ENCODE measurements at places on chromosomes 4 and X.

GRCh38 chr4:122826079-122826527 is 528 bp upstream of the FGF2 start:
- no peak for DNase-seq

GRCh38 chr4:140185412-140186081 is 31.6 kb upstream of the MAML3 start:
- DNase-seq = peak; percentile 4

DNA sequence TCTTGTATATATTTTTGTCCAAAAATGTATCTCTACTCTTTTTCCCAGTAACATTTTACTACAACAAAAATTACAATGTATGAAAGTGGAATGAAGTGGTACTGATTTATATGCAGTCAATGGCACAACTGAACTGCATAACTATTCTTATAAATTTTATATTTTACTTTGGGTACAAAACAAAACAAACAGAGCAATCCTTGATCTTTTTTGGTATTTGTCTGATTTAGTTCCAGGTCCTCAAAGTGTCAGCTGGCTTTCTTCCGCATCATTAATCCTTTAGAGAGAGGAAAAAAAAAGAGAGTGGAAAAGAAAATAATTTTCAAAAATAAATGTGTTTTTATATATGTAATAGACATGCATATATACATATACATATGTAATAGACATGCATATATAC is 252.4 kb upstream of the SLIT2 start:
- no peak for DNase-seq

- DNase-seq = no peak
Measured at GRCh38 chr4:3790006-3790561, 23.9 kb downstream of the ADRA2C start.

- no peak for DNase-seq
Measured at GRCh38 chr4:165756836-165757235, 116.2 kb upstream of the TLL1 start.

DNA sequence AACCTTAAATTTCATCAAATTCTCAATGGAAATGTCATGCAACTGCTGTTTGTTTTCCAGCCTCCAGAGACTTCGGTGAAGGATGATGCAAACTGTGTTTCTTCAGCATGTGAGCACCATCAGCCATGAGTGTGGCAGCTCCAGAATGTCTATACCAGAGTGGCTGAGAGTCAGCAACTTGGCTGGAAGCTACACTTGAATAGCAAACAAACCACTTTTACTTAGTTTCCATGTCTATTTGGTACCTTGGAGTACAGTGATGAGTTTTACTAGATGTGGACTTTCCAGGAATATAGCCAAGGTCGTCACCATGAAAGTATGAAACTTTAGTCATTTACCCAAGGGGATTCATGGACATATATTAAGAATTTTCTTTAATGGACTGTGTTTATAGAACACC is 4.3 kb upstream of the IL21 start:
- DNase-seq = no peak

DNA sequence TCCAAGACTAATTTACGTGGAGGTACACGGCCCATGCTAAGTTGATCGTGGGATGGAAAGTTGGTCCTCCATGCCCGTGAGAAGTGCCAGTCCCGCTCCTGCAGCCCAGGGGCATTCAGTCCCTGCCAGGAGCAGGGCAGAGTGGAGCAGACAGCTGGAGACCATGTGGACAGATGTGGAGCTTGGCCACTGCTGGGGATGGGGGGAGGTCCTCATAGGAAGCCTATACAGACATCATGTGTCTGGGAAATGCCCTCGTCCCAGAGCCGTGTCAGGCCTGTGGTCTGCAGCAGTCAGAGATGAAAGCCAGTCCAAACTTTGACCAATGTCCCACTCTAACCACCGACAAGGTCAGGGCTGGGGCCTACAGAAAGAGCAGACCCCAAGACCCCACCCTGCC is 118.4 kb downstream of the CPZ start:
- DNase-seq = no peak

- DNase-seq = no peak
Measured at GRCh38 chr4:34328939-34329338, 1915.4 kb downstream of the ARAP2 start.

- no peak for DNase-seq
Measured at GRCh38 chrX:24423960-24424359, 41.1 kb upstream of the PDK3 start.

- DNase-seq = no peak
Measured at GRCh38 chr4:111128327-111128726, 505.4 kb upstream of the PITX2 start.

DNA sequence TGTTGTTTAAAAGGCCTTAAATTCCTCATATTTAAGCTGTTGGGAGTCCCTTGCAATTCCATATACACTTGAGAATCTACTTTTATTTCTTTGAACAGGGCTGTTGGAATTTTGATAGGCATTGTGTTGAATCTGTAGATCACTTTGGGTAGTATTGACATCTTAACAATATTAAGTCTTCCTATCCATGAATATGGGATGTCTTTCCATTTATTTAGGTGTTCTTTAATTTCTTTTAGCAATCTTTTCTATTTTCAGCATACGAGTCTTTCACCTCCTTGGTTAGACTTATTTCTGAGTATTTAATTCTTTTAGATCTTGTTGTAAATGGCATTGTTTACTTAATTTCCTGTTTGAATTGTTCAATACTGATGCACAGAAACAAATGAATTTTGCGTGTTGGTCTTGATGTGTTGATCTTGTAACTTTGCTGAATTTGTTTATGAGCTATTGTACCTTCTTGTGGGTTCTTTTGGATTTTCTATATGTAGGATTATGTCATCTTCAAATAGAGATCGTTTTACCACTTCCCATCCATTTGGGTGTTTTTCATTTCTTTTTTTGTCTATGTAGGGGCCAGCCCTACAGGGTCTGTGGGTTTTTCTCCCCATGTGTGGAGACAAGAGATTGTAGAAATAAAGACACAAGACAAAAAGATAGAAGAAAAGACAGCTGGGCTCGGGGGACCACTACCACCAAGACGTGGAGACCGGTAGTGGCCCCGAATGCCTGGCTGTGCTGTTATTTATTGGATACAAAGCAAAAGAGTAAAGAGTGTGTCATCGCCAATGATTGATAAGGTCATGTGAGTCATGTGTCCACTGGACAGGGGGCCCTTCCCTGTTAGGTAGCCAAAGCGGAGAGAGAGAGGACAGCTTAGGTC is 18.2 kb upstream of the CTBP1 start:
- no peak for DNase-seq

- peak; percentile 22 for DNase-seq
Measured at GRCh38 chr4:90419124-90419711, 292.0 kb downstream of the CCSER1 start.

DNA sequence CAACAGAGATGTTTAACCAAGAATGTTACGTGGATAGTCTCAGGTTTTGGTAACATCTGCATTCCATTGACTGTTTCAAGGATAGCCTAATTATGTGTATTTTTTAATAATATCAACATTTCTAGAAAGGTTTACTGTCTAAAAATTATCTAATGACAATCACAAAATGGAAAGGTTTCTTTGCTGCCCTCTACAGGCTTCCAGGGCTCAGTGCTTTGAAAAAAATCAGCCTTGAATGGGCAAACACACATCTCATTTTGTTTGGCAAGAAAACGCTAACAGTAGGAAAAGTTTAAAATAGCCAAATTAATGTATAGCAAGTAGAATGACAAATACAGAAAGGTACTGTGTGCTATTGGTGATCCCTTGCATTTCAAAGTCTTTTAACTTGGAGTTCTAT is 223.4 kb upstream of the PRPS2 start:
- peak; percentile 2 for DNase-seq

DNA sequence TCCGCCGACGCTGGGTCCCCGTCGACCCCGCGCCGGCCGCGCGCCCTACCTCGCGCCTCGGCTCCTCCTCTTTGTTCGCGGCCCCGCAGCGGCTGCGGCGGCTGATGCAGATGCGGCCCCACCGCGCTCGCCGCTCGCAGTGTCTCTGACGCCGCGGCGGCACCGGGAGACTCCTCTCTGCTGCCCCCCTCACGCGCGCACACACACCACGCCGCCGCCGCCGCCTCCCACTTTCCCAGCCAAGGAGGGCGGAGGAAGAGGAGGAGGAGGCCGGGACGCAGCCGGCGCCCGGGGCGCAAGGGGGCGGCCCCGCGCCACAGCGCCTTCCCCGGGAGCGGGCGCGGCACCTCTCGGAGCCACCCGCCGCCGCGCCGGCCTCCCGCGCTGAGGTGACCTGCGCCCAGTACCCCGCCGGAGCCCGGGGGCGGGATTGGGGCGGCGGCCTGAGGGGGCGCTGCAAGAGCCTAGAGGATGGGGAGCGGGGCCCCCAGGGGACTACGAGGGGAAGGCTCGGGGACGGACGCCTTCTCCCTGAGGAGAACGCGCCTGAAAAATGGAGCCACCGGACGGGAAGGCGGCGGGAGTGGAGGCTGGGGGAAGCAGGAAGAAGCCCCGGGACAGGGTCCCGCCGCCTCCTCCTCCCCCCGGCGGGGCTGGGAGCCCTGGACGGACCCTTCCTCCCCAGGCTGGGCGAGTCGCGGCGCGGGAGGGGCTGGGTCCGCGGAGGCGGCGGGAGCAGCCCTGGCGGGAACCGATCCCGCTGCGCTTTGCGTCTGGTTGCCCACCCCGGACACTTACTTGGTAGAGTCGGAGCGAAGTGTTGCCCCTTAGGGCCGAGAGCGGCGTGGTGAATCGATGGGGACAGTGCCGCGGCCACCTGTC is at the start of gene SH3RF1:
Gene SH3RF1 (minus strand): TSS at position 147 of the 882 bp plus-strand sequence. CDS start 1,744 bp downstream, outside the sequence.
- DNase-seq = peak; percentile 93

DNA sequence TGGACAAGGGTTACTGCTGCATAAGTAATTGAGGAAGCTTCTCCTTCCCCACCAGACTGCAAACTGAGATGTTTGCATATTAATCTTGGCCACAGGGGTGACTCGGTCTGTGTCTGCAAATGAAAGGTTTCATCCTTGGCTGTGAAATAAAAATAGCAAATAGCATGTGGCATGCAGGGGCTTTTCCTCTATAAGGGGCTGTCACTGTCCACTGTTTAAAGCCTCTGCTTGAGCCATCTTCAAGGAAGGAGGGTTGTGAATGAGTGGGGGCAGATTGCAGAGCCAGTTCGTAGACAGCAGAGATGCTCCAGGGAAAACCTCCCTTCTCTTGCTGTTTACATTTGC is 33.3 kb downstream of the TMSB4X start:
- no peak for DNase-seq

- no peak for DNase-seq
Measured at GRCh38 chrX:31272472-31272775, 200.6 kb upstream of the FTHL17 start.

- peak; percentile 68 for DNase-seq
Measured at GRCh38 chr4:108008721-108009120, 19.0 kb downstream of the HADH start.

GRCh38 chrX:41350976-41351569 is 17.1 kb downstream of the DDX3X start:
- DNase-seq = no peak

- peak; percentile 78 for DNase-seq
Measured at GRCh38 chr4:71262161-71262560, 76.7 kb upstream of the SLC4A4 start.

GRCh38 chr4:123110147-123110546 is 187.8 kb upstream of the NUDT6 start:
- no peak for DNase-seq

DNA sequence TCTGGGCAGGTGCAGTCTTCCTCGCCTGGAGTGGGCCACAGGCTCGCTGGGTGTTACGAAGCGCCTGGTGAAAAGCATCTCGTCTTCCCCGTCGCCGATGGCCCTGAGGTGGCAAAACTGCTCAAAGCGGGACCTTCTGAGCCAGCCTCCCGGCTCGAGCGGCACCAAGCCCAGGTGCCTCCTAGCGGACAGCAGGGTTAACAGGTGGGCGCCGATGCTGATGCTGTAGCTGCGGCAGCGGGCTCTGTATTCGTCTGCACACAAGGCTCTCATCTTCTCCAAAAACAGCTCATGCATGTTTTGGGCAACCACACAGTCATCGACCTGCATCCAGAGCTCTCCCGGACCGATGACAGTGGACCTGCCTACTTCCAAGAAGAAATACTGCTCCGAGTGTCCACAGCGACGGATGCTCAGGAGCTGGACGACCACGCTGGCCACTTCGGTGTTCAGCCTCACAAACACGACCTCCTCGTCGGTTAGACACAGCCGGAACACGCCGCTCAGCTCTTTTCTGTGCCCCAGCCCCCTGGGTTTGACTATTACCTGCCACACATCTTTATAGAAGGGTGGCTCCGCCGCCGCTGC is 1.2 kb downstream of the IRS4 start:
- no peak for DNase-seq

GRCh38 chr4:138821331-138821730 is 194.2 kb upstream of the NOCT start:
- no peak for DNase-seq

DNA sequence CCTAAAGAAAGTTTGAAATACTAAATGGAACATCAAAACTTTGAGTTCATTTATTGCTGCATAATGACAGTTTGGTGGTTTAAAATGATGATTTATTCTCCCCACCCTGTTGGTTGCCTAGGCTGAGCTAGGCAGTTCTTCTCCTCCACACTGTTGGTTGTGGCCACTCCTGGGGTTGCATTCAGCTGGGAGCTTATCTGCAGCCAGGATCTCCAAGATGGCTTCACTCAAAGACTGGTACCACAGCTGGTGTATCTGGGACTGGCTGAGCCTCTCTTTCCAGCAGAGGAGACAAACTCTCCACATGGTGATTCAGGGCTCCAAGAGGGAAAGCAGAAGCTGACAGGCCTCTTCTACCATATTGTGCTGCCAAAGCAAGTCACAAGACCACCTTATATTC is 33.1 kb downstream of the MSL3 start:
- no peak for DNase-seq

DNA sequence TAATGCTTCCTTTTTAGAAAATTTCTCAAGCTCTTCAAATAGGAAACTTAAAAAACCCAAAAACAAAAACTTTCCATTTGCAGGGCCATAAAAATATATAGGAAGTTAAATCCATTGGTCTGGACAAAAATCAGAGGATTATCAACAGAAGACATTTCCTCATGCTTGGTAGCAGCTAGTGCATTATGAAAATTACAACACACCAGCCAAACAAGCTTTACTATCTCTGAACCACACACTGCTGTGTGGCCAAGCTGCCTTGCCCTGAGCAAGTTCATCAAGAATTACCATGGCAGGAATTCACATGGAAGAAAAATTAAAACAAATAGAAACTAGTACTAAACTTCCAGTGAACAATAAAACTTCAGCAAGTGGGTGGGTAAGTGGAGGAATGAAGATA is 3.6 kb downstream of the USP46 start:
- no peak for DNase-seq

GRCh38 chr4:128782076-128782715 is 27.3 kb upstream of the JADE1 start:
- DNase-seq = peak; percentile 59

- DNase-seq = no peak
Measured at GRCh38 chrX:9644335-9644734, 121.3 kb downstream of the GPR143 start.

GRCh38 chrX:19739683-19740082 is 147.7 kb downstream of the SH3KBP1 start:
- peak; percentile 71 for DNase-seq

GRCh38 chrX:13102636-13103035 is 58.2 kb upstream of the FAM9C start:
- DNase-seq = no peak

GRCh38 chr4:120694973-120695372 is 227.6 kb downstream of the PRDM5 start:
- DNase-seq = peak; percentile 76

- DNase-seq = no peak
Measured at GRCh38 chr4:27123123-27123768, 262.6 kb downstream of the STIM2 start.

GRCh38 chr4:171519457-171519856 is 293.7 kb upstream of the GALNTL6 start:
- no peak for DNase-seq

All from fibroblast of skin of abdomen (primary cell).